HuH-7.5 (cell line): ENCODE measurements at places on chromosomes 5 and 9.

DNA sequence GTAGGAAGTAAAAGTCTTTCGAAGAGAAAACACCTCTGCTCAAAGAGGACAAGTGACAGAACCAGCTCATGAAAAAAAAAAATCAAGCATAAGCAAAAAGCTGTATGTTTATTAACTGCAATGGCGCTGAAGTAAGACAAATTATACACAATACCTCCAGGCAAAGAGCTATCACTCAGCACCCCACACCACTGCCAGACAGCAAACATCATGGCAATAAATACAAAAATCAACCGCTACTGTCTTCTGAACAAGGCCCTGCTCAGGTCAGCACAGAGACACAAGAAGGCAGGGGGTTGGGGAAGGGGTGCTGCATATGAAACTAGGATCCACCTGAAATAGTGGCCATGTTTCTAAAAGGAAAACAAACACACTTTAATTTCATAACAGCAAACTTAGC lies 50.4 kb downstream of the MAPKAP1 start:
- no peak for DNase-seq

DNA sequence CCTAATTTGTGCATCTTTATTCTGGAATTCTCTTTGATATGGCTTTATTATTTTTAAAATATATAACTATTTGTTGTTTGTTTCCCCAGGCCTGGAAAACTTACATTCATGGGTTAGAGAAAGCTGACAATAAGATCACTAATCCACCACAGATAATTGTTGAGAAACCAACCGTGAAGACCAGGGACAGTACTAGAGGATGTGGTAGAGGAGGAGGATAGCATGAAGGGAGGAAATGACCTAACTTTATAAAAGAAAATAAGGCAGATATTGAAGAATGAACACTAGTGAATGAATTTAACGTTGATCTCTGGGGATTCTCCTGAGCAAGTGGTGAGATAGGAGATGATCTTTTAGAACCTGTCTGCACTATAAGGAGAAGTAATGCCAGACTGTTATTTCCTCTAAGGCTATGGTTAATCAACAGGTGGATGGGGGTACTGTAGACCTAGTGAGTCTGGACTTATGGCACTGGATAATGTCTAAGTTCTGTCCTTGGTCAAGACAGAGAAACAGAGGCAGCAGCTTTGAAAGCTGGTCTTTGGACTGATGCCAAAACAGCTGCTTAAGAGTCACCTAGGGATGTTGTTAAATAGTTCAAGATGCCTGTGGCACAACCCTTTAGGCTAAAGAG lies 52.4 kb downstream of the NREP start:
- DNase-seq: no peak

- no peak for DNase-seq
These were observed 260.2 kb downstream of the DTWD2 start for GRCh38 chr5:118728191-118728590.

DNA sequence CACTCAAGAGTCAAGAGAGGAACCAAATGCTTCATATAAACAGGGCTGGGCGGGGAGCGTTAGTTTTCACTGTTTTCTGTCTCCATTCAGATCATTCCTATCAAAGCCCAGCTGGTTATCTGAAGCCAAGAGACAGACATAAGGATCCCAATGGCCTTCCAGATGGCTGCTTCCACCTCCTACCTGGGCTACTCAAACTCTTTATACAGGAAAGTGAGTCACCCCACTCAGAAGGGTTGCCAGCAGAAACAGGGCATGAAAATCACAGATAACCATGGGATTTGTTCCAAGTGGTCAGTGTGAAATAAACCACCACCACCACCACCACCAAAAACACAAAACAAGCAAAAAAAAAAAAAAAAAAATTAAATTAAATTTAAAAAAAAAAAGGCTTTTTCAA lies 5.5 kb downstream of the PRSS3 start:
- no peak for DNase-seq

DNA sequence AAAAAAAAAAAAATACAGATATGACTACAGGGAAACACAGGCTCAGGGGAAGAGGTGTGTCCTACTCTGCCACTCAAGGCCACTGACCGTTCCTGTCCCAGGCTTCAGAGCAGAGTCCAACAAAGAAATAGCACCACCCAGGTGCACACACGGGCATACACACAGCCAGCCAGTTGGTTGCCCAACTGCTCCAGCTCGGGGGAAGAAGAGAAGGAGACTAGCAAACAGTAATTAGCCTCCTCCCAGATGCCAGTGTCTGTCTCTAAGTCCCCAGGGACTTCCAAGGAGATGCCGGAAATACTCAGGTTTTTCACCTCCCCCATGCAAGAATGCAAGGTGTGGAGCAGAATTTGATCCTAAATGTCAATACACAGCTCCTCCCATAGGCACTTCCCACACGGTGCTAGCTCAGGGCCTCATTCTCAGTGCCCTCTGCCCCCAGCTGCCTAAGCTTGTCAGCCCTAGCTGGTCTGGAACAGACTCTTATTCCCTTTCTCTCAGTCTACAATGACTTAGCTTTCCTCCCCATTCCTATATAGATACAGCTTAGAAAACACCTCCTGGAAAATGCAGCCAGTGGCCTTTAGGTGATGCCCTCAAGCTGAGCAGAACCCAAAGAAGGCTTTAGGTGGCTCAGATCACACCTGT lies 1.7 kb downstream of the MYORG start:
- peak; percentile 77 for DNase-seq

- DNase-seq: no peak
These were observed 533.4 kb downstream of the PTPRD start for GRCh38 chr9:10079284-10079964.

DNA sequence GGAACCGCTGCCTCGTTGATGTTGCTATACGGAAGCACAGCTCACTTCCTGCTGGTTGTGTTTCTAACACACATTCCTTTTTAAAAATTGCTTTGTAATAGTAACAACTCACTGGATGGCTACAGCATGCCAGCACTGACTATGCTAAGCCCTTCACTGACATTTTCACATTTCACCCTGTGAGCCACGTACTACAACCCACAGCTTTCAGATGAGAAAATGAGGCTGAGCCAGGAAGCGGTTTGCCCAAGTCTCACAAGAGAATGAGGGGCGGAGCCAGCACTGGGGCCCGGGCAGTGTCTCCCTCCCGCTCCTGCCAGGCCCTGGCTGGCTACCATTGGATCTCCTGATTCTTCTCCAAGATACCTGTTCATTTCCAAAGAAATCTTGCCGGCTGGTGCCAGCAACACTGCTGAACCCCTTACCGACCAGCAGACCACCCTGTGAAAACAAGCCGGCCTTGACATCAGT lies 38.3 kb downstream of the FAM78A start:
- DNase-seq: no peak

GRCh38 chr5:11903614-11904264 lies 507 bp downstream of the CTNND2 start:
- DNase-seq: peak; percentile 55

- DNase-seq: no peak
These were observed 477.0 kb downstream of the CDH10 start for GRCh38 chr5:24167806-24168205.

DNA sequence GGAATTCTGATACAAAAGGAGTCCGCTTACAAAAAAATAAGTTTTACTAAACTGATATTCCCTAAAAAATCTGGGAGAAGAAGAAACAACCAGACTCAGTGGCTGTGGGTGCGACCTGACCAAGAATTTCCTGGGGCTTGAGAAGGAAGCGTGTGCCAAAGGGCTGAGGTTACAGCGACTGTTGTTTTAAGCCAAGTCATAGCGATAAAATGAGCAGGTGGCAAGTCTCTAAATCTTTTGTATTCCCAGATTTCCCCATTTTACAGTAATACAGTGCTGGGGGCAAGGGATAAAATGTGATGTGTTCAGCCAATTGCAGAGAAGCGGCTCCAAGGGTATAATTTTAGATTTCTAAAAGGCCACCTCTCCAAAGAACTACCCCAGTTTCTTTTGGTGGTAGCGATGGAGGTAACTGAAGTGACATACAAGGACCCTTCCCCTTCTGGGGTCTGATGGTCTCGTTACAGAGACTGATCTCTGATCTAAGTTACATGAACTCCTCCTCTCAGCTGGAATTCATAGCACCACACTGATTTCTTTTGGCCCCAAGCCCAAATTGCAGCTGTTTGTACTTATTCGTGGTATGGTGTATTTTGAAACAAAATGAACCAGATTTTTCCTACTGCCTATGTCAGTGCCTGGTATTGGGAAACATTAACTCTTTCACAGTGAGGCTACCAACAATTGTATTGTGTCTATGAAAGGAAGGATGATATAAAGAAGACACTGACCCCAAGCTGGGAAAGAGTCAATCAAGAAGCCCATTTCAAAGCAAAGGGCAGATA lies 41.6 kb downstream of the LPAR1 start:
- no peak for DNase-seq

DNA sequence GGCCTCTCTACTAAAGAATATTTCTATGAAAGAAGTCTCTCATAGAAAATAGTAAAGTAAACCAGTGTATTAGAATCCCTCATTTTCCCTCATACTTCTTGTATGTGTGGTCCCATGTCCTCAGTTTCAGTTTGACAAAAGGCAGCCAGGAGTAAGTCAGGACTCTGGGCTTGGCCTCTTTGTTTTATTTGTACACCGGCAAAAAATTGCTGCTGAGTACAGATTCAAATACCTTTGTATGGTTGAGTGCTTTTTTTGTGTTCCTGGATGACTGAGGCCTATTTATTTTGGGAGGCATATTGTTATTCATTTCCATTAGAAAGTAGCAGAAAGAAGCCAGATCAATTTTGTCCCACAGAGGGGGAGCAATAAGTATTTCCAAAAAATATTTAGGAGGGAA lies 47.3 kb upstream of the CEP78 start:
- DNase-seq: no peak

- no peak for DNase-seq
These were observed 143.0 kb downstream of the RGS3 start for GRCh38 chr9:113606510-113606909.

DNA sequence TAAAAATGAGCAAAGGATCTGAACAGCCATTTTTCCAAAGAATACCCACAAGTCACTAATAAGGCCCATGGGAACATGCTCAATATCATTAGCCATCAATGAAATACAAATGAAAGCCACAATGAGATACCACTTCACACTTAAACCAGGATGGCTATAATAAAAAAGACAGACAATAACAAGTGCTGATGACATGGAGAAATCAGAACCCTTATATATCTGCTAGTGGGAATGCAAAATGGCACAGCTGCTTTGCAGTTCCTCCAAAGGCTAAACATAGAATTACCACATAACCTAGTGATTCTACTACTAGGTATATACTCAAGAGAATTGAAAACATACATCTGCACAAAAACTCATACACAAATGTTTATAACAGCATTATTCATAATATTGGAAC lies 83.7 kb downstream of the HOMER1 start:
- no peak for DNase-seq

DNA sequence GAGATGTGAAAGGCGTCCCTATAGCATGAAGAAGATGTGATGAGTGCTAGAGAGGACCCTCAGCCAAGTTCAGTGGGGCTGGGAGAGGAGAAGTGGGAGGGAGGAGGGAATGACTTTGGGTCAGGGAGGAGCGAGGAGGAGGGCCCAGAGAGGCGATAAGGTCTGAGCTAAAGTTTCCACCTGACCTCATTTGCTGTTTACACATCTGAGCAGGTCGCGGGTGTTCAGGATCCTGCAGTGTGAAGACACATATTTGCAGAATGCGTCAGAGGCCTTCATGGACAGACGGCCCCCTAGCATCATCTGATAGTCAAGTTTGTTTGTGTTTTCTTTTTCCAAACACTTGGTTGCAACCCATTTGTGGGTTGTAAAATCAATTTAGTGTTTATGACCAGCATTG lies 18.9 kb upstream of the IGFBPL1 start:
- no peak for DNase-seq

DNA sequence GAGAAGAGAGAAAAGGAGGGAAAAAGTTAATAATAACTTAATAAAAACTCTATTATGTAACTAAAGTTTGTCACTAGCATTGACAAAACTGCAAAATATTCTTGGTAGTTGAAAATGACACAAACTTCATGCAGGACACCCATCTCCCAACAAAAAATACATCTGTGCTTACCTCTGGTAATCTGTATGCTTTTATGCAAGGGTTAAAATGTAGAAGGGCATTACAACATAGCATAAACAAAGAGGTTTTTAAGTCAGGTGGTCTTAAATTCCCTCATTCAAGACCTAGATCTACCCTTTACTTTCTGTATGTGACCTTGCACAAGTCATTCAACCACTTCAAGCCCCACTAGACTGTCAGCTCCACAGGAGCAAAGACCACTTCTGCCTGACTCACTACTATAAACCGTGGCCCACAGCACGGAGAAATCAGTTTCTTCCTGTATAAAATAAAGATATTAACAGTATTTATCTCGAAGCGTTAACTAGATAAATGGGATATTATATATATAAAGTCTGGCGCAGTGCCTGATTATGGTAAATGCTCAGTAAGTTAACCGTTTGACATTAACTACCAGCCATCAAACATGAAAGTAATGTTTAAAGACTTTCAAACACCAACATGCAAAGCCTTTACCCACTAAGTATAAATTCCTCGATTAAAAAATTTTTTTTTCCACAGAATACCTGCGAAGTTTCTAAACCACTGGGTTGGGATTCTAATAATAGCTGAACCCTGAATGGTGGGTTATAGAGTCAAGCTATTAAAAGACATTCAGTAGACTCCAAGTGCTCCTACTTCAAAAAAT lies 2.0 kb downstream of the FBXL17 start:
- DNase-seq: no peak

- DNase-seq: no peak
These were observed 576.7 kb upstream of the ZNF462 start for GRCh38 chr9:106286249-106286648.

GRCh38 chr5:83947763-83948162 lies 227.1 kb upstream of the HAPLN1 start:
- no peak for DNase-seq

DNA sequence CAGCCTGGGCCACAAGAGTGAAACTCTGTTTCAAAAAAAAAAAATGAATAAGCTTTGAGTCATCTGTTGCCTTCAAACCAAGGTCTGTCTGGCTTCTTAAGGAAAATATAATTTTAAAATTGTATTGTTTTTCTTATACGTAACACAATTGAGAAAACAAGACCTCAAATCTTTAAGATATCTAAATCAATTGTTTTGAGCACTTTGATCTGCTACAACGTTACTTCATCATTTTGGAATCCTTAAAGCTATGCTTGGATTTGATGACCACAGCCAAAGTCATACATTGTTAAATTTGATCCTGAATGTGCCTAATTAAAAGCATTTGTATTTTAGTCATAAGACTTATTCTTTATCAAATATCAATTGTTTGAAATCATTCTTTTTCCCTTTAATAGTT lies 37.7 kb upstream of the VCAN start:
- DNase-seq: no peak

- DNase-seq: no peak
These were observed 20.7 kb upstream of the ANKRD34B start for GRCh38 chr5:80590766-80591165.

DNA sequence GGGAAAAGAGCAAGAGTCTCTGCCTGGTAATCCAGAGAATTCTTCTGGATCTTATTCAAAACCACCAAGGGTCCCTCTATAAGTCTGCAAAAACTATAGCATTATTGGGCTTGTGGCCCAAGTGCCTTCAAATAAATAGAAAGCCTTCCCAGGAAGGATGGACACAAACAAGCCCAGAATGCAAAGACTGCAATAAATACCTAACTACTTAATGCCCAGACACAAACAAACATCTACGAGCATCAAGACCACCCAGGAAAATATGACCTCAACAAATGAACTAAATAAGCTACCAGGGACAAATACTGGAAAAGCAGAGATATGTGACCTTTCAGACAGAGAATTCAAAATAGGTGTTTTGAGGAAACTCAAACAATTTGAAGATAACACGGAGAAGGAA lies 355.8 kb upstream of the GRAMD2B start:
- no peak for DNase-seq
